ENCODE measurements at places on chromosomes 6 and 20.

DNA sequence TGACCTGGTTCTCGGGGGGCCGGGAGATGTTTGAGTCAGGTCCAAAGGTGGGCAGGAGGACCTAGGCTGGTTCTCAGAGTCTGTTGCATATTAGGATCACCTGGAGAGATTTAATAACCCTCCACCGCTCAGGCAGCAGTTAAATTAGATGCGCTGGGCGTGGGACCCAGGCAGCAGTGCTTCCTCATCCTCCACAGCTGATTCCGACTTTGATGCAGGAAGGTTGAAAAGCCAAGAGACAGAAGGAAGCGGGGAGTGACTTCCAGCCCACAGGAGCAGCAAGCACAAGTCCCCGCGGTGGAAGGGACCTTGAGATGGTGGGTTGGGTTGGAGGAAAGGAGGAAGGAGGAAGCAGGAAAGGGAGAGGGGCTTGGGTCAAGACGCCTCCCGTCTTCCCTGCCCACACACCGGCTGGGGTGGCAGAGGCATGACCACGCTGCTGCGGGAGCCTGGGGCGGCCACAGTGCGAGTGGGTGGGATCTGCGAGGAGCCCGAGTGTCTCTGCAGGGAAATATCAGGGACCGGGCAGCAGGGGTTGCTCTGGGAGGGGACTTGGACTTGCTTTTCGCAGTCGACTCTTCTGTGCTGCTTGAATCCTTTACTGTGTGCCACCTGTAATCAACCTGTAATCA, 146.0 kb downstream of the PHACTR3 start:
- DNase-seq = no peak

- no peak for DNase-seq
Measured at GRCh38 chr6:32196682-32197616, 4.5 kb upstream of the GPSM3 start.

DNA sequence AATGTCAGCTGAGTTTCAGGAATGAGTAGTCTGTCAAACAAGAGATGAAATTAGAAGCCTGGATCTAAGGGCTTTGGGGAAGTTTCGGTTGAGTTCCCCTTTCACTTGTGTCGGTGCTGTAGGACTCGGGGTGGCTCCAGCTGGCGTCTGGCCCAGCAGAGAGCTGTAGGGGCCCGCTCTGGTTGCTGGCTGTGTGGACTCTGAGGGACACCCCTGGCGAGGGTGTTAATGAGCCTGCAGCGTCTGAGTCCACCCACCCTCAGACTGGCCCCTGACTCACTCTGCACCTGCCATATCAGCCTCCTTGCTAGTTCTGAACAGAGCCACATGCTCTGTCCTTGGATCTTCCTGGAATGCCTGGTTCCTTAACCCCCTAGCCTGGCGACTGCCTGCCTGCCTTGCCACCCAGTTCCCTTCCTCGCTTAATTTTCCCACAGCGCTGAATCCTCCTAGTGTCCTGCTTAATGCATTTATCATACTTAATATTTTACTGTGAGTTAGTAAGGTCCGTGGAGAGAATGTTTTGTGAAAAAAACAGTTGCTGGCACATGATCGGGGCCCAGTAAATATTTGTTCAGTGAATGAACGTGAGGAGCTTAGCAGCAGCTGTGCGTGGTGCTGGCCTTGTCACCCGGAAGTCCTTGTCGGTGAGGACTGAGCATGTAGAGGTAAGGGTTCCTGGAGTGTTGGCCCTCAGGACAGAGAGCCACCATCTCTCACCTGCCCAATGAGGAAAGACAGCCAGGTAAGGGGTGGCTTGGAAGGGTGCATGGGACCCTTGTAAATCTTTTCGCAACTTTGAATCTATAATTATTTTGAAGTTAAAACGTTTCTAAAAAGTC, 1.6 kb downstream of the DNAJC5 start:
- no peak for DNase-seq

DNA sequence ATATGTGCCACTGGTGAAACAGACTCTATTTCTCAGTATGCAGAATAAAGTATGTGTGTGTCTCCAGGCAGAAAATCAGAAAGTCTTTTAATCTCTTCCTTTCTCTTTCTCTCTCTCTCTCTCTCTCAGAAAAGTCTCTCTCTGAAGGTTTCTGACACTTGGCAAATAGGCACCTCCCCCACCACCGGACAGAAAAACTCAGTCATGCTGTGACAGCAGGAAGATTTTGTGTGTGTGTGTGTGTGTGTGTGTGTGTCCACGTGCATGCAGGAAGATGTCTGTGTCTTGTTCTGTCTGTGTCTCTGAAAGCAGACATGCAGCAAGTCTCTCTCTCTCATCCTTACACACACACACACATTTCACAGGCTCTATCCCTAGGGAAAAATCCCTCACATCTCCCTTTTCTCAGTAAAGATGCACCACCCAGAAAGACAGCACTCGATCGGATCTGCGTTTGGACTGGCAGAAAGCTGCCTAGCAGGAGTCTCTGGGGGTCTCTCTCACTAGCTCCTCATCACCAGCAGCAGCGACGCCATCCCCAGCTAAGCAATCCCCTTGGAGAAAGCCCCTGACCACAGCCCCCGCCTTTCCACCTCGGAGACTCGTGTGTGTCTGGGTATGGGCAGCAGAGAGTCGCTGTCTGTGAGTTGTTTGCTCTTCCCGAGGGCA, 98.3 kb downstream of the EDN3 start:
- DNase-seq = no peak

DNA sequence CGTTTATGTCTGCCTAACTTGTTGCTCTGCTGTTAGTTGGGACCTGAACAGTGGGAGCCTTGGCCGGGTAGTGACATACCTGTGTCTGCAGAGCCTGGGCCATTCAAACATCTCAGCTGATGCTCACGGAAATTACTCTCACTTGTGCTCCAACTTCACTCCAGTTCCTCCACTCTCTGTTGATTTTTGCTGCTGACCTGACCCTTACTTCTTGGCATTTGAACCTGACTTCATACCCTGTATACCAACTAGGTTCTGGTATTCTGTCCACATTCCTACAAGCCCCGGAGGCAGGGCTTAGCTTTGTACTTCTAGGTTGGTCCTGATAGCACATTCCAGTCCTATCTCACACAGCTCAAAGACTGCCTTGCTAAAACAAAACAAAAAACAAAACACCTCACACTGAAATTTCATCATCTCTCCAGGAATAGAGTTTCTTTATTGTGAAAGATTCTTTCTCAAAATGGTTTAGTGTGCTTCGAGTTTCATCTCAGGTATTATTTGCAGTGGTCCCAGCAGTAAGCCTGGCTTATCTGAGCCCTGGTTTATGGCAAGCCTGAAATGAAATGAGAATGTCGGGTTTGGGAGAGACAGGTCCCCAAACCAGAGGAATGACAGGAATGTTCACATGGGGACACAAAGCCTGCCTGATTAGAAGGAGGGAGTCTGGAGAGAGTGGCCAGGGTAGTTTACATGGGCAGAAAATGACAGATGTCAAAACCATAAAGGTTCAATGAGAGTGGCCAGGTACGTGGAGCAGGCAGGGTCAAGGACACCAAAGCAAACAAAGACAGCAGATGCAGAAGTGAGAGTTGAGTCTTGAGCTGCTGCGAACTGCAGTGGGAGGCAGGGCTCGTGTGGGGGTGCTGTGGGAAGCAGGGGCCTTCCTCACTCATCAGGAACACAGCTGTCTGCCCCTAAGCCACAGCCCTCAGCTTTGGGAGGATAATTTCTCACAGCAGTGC, 174.2 kb upstream of the HDAC2 start:
- DNase-seq = no peak

- DNase-seq = no peak
Measured at GRCh38 chr6:134312038-134312660, 5.8 kb downstream of the SGK1 start.

- no peak for DNase-seq
Measured at GRCh38 chr6:125858427-125859320, 67.9 kb downstream of the NCOA7 start.

- no peak for DNase-seq
Measured at GRCh38 chr20:25470045-25470444, 62.6 kb downstream of the GINS1 start.

GRCh38 chr20:41094353-41095055, 42.8 kb upstream of the PLCG1 start:
- DNase-seq = no peak

DNA sequence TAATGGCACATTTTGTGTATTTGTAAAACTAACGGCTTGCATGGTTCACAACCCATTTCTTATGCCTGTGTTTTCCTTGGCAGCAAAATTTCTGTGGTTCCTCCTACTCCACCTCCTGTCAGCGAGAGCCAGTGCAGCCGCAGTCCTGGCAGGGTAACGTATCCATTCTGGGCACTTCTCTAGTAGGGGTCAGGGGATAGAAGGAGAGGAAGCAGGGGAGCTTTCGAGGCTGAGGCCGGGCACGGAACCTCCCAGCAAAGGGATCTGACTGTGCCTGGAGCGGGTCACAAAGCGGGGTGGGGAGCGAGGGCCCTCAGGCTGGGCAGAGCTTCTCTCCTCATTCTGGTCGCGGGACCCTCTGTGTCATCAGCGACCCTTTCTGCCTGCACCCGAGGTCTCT, 58.4 kb downstream of the SYTL3 start:
- no peak for DNase-seq

DNA sequence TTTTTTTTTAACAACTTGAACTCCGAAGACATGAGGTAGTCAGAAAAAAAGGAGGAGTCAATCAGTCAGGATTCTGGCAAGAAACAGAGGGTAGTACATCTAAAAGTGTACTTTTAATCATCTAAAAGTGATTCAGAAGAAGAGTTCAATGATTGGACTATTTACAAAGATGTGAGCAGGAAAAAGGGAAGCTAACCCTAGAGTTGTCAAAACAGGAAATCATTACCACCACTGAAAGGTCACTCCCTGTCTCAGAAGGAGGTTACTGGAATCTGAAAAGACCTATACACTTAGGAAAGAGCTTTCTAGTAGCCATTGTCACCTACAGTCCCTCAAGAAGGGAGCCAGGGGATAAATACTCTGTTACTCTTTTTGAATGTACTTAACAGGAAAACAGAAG, 16.7 kb upstream of the LMBRD1 start:
- DNase-seq = no peak

DNA sequence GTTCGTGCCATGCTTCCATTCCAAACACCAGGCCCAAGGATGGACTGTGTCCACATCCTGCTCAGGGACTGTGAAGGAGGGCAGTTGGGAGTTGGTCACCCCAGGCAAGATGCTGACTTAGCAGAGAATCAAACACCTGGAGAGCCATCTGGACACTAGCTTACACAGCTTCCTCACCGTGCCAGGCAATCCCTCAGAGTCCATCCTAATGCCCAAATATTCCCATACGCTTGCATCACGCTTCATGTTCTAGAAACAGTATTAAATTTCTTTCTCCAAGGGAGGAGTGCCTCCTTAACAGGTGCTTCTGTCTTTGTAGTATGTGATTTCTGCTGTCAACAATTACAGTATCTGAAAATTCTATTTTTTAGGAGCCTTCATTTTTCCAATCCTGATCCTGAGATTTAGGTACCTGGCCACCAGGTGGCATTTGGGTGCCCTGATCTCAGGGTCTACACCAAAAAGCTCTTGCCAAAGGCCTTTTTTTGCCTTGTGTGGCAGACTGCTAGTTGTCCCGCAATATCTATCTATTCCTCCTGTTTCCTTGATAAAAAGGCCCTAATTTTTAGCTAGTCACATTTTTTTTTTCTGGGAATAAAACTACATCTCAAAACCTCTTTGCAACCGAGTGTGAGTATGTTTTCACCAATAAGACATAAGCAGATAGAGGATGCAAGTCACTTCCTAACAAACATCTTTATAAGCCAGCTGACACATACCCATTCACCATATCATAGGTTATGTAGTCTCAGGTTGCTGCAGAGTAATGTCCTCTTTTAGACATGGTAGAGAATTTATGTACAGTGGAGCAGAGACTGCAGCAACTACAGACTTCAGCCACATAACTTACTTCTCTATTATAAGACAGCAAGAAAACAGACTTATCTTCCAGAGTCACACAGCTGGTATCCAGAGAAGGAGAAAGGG, 85.0 kb downstream of the PREP start:
- no peak for DNase-seq

DNA sequence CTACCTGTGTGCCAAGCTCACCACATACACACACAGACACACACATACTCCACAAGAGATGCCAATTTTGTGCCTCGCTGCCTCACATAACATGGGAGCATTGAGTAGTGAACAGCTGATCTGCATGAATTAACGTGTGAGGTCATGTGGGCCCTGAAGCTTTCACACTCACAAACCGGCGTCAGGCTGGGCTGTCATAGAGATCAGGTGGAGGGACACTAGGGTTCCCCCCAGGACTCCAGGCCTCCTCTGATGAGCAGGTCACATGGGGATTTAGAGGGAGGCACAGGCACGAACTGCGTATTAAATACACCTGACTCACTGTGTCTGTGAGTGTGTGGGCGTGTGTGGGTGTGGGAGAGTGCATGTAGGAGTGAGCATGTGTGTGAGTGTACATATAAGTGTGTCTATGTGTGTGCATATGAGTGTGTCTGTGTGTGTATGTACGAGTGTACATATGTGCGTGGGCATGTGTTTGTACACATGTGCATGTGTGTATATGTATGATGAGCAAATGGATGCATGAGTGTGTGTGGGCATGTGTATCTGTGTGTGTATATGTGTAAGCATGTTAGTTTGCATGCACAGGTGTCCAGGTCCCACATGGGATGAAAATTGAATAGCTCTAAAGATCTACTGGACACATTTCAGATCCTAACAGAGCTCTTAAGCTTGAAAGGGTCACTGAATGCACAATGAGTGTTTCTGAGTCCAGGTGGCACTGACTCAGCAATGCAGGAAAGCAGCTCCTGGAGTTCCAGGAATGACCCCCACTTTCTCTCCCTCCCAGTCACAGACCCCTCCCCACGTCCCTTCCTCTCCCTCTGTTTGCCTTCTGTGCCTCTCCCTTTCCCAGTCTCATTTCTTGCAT, 336.6 kb downstream of the PREX1 start:
- no peak for DNase-seq

DNA sequence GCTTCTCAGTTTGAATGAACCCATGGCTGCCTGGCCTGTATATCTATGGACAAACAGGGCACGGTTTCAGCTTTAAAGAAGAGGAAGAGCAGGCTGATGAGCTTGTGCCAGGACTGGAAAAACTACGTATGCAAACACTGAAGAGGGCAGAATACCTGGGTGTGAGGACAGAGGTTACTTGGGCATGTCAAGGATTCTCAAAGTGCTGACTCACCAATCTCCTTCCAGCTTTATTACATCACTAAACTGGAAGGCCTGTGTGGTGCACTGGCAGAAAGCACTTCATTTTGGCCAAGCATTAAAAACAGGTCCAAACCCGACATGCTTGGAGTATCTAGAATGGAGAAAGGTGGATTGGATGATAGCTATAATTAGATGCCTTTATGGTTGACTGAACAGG, 95.2 kb downstream of the GMPR start:
- no peak for DNase-seq

- DNase-seq = no peak
Measured at GRCh38 chr6:135537741-135538301, 40.3 kb upstream of the AHI1 start.

GRCh38 chr6:51302431-51302830, 483.8 kb downstream of the TFAP2B start:
- no peak for DNase-seq

- DNase-seq = no peak
Measured at GRCh38 chr6:110415086-110415916, at the start of gene DDO. DDO (minus strand) TSS chr6:110415575; CDS start chr6:110413462, 2,113 bp downstream.

DNA sequence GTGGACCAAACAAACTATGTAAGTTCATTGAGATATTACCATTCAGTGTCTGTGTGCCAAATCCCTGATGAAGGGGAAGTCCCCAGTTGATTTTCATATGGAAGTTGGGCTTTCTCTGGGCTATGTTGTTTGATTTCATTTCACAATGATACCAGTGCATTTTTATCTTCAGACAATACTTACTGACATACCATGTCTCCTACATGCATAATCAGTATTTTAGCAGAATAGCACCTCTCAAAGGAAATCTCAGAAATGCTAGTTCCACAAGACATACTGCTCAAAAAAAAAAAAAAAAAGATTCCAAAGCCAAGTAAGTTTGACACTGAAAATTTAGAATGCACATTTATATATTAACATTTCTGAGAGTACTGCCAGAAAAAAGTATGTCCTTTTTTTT, 168.8 kb upstream of the RNF217 start:
- no peak for DNase-seq

All from esophagus squamous epithelium (tissue), 5 donors.